Right kidney (tissue), 9 donors: ENCODE measurements at places on chromosomes 3 and 15.

- no peak for DNase-seq
Measured at GRCh38 chr3:148073721-148074456, 623.8 kb upstream of the AGTR1 start.

DNA sequence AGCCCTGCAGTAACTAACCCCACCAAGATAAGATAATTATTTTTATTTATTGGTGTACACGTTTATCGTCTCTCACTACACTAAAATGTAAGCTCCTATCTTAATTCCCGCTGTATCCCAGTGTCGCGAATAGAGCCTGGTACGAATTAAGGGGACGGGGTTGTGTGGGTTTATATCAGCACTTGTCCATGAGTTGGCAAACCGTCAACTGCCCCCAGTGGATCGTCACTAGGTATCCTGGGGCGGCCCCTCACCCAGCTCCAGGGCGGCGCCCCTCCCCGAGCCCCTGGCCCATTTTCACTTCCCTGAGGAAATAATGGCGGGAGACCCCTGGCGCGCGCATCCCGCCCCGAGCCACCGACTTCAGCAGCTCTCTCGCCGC lies 465 bp downstream of the RUVBL1 start:
- no peak for DNase-seq

GRCh38 chr3:140247775-140248174 lies 312.8 kb downstream of the CLSTN2 start:
- no peak for DNase-seq

GRCh38 chr3:44954304-44954703 lies 21.7 kb downstream of the ZDHHC3 start:
- DNase-seq, result no peak

- peak; percentile 34 for DNase-seq
Measured at GRCh38 chr15:30065025-30065801, 17.5 kb upstream of the GOLGA8J start.

DNA sequence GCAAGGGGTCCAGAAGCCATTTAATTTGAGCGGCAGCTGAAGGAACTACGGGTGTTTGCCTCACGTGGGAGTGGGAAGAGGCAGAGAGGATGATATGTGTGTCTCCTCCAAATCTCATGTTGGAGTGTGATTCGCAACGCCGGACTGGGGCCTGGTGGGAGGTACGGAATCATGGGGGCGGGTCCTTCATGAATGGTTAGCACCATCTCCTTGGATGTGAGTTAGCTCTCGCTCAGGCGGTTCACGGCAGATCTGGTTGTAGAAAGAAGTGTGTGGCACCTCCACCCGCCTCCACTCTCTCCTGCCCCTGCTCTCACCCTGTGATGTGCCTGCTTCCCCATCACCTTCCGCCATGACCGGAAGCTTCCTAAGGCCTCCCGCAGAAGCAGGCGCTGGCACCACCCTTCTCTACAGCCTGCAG lies 25.4 kb downstream of the XXYLT1 start:
- DNase-seq, result no peak

GRCh38 chr3:20539666-20540065 lies 353.7 kb upstream of the SGO1 start:
- DNase-seq, result no peak

GRCh38 chr3:156518726-156519125 lies 36.2 kb downstream of the SSR3 start:
- DNase-seq, result no peak
